Naive thymus-derived CD8-positive, alpha-beta T cell (primary cell): ENCODE measurements at places on chromosomes 5 and 9. TPM values are rescaled to one million over a fixed set of nuclear protein-coding genes. Genes with fewer than 3 reads are reported as not detected.

DNA sequence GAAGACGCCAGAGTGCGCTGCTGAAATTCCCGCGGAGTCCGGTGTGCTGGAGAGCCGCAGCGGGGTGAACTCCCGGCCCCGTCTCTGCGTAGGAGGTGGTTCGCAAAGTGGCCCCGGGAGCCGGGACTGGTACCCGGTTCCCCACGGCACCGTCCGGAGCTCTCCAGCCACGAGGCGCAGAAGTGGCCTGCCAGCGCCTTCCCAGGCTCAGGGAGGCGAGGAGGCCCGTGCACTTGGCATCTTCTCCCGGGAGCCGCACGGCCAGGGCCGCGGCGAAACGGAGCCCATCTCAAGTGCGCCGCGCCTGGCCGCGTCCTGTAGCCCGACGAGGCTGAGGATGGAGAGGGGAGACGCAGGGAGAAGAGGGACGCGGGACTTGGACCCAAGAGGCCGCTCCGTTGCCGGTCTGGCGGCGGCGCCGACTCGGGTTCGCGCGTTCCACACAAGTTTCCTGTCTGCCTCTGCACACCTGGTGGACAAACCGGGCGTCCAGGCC is 1.1 kb upstream of the IRX1 start:
- H3K27me3 ChIP-seq: peaks cover 40% of the 10 kb centered on the region
- peaks cover 15% of the 10 kb centered on the region for H3K4me1 ChIP-seq
- no peak overlapping the region for H3K4me3 ChIP-seq
- DNase-seq: no peak

ARID3C gene
- total RNA-seq: 0.27 TPM

SPATA31C1 gene
- total RNA-seq: not detected

GRCh38 chr5:1708592-1709141 is 91.0 kb downstream of the MRPL36 start:
- no peak for DNase-seq
- no peak overlapping the region for H3K4me3 ChIP-seq
- H3K27ac ChIP-seq: peak overlapping the region; percentile 77
- peaks cover 9% of the 10 kb centered on the region for H3K4me1 ChIP-seq
- peaks cover 16% of the 10 kb centered on the region for H3K27me3 ChIP-seq
- no peaks in the 10 kb centered on the region for H3K36me3 ChIP-seq

FOXE1 gene
- total RNA-seq: not detected

SPATA31A3 gene
- not detected for total RNA-seq

DNA sequence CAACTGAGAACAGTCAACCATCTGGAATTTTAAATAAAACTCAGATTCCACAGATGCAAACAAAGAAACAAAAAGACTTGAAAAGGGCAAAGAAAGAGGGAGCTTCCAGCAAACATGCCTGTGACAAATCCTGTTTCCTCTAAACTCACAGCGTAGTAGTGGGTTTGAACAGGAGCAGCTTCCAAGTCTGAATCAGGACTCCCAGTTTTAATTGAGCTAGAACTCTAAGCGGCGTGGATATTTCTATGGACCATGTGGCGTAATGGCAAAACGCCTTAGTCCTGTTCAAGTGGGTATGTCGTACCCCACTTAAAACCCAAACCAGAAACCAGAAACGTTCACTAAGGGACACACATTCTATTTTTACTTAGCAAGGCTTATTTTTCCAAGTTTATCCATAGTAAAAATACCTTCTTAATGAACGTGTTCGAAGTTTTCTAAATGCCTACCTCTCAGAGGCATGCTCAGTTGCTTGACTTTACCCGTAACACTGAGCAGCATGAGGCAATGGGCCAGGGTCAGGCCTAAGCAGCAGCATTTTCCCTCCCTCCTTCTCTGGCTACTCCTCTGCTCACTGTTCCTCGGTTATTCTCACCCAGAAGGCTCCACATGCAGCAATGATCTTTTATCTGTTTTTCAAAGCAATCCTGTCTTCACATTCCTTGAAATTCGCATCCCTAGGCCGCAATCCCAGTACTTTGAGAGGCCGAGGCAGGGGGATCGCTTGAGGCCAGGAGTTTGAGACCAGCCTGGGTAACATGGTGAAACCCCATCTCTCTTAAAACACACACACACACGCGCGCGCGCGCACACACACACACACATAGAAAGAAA is 77.9 kb downstream of the FNBP1 start:
- peak overlapping the region; percentile 96 for H3K27ac ChIP-seq
- peaks cover 5% of the 10 kb centered on the region for H3K36me3 ChIP-seq
- peaks cover 64% of the 10 kb centered on the region for H3K4me1 ChIP-seq
- H3K4me3 ChIP-seq: no peak overlapping the region
- no peaks in the 10 kb centered on the region for H3K27me3 ChIP-seq

PALM2AKAP2 gene
- not detected for total RNA-seq

DNA sequence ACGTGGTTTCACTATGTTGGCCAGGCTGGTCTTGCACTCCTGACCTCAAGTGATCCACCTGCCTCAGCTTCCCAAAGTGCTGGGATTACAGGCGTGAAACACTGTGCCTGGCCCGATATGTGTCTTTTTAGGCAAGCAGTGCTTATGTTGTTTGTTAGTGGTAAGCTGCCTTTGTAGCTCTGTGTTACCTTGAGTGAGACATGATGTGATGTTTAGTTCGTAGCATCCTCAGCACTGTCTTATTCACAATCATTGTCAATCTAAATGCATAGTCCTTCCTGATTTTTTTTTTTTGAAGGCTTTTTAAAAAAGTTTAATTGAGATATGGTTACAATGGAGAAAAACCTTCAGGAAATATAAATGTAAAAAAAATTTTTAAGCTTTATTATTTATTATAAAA is 45.5 kb downstream of the EXOSC2 start:
- H3K27ac ChIP-seq: no peak overlapping the region
- DNase-seq: no peak
- peaks cover 10% of the 10 kb centered on the region for H3K36me3 ChIP-seq
- H3K4me1 ChIP-seq: peaks cover 33% of the 10 kb centered on the region
- H3K4me3 ChIP-seq: no peak overlapping the region

PPP3R2 gene
- total RNA-seq: not detected

- no peaks in the 10 kb centered on the region for H3K36me3 ChIP-seq
- no peak overlapping the region for H3K27ac ChIP-seq
- peaks cover 22% of the 10 kb centered on the region for H3K27me3 ChIP-seq
- H3K4me3 ChIP-seq: no peak overlapping the region
- H3K4me1 ChIP-seq: peaks cover 5% of the 10 kb centered on the region
Measured at GRCh38 chr9:70111042-70111602, 67.5 kb downstream of the MAMDC2 start.

SPEF2 gene
- 13.7 TPM for total RNA-seq

DNA sequence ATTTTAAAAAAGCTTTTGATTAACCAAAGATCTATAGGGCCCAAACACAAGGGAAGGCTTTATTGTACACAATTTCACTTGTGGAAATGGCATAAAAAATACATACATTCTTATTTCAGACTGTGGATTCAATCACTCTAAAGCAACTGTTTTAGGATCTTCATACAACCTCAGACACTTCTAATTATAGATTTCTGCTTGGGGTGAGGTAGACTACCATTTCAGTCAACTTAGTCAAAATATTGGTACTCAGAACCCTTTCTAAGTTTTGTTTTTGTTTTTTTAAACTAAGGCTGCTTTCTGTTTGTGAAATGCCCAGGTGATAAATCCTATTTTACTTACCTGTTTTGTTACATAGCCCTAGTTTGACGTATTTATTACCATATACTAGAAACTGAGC is 284.5 kb upstream of the RASA1 start:
- H3K4me3 ChIP-seq: no peak overlapping the region
- peaks cover under 1% of the 10 kb centered on the region for H3K27me3 ChIP-seq
- DNase-seq: no peak
- H3K36me3 ChIP-seq: no peaks in the 10 kb centered on the region
- H3K27ac ChIP-seq: no peak overlapping the region

IL17B gene
- total RNA-seq: not detected

GRCh38 chr9:28120184-28120583 is 546.9 kb upstream of the C9orf72 start:
- no peak overlapping the region for H3K27ac ChIP-seq
- DNase-seq: no peak
- no peaks in the 10 kb centered on the region for H3K36me3 ChIP-seq
- H3K27me3 ChIP-seq: no peaks in the 10 kb centered on the region
- no peak overlapping the region for H3K4me3 ChIP-seq
- no peaks in the 10 kb centered on the region for H3K4me1 ChIP-seq

BARHL1 gene
- total RNA-seq: not detected
